ENCODE measurements at places on chromosomes 3 and 15.

DNA sequence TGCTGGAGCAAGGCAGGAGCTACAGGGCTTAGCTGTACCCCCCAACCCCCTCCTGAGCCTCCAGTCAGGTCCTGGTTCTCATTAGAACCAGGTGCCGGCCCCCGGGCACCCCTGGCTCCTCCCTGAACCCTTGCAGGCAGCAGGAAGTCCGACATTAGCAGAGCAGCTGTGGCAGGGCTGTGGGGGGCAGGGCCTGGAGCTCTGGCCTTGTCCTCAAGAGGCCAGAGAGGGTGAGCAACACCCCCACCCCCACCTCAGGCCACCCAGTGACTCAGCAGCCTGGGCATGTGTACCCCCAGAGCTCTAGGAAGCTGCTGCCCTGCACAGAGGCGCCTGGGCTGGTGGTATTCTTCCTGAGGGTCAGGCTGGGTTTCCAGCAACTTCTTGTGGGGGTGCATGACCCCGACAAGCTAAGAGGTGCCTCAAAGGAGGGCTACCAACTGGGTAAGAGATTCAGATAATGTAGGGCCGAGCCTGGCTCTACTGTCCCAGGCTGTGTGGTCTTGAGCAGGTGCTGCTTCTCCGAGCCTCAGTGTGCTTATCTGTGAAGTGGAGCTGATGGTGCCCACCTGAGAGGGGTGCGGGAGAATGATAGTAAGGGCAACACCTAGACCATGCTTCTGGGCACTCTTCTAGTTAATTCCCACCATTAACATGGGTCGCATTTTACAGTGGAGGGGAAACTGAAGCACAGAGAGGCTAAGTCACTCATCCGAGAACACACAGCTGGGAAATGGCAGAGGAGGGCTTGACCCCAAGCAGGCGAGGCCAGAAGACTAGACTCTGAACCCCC, 16.0 kb downstream of the H1-8 start:
- no peak for DNase-seq

DNA sequence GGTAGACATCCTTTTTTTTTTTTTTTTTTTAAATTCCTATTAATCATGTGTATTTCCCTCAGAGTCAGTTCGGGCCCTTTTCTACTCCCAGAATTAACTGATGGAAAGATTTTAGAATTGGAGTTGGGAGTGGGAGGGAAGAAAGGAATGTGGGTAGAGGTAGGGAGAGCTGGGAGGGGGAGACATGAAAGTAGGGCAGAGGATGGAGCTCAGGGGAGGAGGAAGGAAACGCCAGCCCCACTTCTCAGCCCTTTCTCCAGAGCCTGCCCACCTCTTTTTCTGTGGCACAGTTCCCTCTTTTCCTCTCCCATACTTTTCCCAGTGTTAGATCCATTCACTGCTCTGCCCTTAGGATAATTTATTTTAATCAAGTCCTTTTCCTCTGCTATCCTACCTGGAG, 129.4 kb downstream of the VPS8 start:
- DNase-seq, result no peak

DNA sequence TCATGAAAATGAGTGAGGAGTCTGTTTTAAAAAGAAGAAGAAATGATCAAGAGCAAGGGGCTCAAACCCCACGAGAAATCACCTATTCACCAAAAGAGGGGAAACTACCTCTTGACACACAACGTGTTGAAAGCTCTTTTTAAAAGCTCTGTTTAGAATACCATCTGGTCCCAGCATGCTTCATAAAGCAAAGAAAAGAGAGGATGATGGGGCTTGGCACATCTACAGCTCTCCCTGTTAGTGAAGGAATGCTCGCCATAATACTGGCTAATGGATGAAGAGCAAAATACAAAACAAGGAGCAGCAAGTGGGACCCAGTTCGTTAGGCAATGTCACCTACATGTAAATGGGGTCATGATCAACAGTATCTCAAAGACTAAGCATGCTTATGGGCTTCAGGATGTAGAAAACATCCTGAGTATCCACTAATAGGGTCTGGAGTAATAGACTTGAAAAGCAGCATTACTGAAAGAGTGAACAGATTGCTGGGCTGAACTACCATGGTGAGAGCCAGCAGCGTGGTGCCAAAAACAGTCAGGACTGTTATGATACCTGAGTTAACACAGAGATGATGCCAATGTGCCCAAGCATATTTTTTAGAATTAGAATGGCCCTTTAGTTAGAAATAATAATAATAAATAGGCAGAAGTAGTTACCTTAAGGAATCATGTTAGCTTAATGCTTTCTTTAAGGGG, 159.7 kb upstream of the POU1F1 start:
- DNase-seq, result no peak

- no peak for DNase-seq
Measured at GRCh38 chr3:150376001-150376848, 31.9 kb upstream of the TSC22D2 start.

DNA sequence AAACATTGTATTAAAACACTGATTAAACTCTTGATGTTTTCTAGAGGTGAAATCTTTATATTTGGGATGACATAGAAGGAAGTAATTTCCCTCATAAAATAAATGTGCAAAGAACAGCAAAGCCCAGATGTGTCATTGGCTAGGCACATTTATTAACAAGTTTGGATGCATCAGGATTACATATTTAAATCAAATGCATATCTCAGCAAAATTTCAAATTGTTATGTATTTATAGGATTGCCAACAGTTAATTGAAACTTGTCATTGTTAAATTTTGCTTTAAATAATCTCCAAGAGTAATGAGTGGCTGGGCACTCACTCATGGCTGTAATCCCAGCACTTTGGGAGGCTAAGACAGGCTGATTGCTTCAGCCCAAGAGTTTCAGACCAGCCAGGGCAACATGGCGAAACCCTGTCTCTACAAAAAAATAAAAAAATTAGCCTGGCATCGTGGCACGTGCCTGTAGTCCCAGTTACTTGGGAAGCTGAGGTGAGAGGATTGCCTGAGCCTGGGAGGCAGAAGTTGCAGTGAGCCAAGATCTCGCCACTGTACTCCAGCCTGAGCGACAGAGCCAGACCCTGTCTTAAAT, 28.2 kb downstream of the ARIH1 start:
- no peak for DNase-seq

GRCh38 chr15:68431037-68431791, 749 bp downstream of the ITGA11 start:
- DNase-seq, result no peak

- DNase-seq, result no peak
Measured at GRCh38 chr3:112687616-112688015, 46.7 kb upstream of the CCDC80 start.

DNA sequence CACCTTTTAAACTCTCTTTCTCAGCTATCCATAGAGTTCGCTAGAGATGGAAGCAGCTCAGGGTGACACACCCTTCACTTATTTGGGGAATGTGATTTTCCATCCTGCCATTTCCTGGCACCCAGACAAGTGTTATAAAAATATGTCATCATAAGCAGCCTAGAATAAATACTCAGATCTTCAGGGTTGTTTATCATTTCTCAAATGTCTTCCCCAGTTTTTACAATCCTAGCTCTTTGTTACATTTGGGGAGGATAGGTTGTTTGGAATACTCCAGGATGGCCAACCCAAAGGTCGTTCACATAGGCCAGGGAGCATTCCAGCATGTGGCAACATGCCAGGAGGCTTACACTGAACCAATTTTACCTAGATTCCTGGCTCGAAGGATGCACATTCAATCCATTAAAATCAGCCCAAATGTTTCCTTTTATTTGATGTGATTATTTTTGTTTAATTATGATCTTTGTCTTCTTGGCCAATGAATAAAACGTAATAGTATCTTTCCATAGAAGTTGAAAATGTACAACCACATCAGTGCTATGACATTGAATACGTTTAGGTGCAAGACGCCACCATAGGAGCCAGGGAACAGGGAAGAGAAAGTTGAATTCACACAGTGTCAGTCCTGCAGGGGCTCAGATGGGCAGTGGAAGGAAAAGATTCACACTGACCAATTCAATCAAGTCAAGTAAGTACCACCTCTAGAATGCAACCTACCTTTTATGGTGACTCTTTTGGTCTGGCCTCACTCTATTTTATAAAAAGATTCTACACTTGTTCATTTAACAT, 537.7 kb upstream of the MDFIC2 start:
- DNase-seq, result no peak

GRCh38 chr3:25713341-25713985, 48.8 kb upstream of the TOP2B start:
- DNase-seq, result no peak

GRCh38 chr3:67416703-67417102, 237.7 kb downstream of the SUCLG2 start:
- DNase-seq, result no peak

DNA sequence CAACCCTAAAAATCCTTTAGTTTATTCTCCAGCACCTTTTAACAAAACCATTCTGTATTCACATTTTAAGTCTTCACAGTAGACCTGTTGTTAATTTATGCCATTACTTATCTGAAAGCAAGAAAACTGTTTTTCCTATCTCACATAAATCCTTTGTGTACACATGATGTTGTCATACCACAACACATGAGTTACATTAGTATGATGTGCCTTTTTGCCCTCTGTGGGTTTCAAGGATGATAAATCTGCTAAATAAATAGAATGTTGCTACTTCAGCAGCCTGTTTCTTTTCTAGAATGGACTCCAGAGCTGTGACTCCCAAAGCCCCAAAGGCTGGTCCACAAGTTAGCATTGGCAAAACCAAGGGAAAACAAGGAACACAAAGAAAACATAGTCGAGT, 151.6 kb downstream of the SERPINI1 start:
- DNase-seq, result no peak

- DNase-seq, result peak; percentile 48
Measured at GRCh38 chr3:8629151-8630021, 15.2 kb downstream of the SSUH2 start.

GRCh38 chr3:74036102-74036501, 411.4 kb upstream of the PDZRN3 start:
- no peak for DNase-seq

- DNase-seq, result no peak
Measured at GRCh38 chr3:62659660-62660059, 215.6 kb downstream of the CADPS start.

DNA sequence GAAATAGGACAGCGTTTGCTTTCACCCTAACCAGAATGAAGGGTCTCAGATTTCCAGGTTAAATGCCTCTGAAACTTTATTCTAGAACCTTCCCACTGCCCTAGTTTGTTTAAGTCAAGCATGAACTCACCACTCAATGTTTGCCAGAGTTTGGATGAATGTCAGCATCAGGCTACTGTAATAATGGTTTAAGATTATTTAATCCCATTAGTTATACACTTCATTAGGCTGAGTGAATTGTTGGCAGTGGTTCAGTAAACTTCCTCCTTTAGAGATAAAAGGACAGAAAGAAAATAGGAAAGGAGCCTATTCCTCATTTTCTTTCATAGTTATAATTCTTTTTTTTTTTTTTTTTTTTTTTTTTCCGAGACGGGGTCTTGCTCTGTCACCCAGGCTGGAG, 401.9 kb upstream of the TPRG1 start:
- DNase-seq, result no peak

DNA sequence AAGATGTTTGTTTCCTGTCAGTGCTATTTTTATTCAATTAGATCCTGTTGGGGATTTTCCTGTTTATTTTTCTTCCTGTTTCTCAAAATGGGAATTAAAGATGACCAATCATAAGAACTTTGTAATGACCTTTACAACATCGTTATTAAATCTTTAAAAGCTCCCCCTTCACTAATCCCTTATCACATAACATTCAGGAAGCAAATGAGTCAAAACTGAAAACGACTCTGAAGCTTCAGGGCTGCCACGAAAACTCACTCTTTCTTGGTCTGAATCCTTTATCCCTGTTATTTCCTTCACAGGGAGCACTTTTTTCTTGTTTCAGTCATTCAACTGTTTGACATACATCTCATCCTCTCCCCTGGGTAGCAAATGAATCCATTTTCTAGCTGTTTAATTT, 75.8 kb upstream of the MB21D2 start:
- no peak for DNase-seq

DNA sequence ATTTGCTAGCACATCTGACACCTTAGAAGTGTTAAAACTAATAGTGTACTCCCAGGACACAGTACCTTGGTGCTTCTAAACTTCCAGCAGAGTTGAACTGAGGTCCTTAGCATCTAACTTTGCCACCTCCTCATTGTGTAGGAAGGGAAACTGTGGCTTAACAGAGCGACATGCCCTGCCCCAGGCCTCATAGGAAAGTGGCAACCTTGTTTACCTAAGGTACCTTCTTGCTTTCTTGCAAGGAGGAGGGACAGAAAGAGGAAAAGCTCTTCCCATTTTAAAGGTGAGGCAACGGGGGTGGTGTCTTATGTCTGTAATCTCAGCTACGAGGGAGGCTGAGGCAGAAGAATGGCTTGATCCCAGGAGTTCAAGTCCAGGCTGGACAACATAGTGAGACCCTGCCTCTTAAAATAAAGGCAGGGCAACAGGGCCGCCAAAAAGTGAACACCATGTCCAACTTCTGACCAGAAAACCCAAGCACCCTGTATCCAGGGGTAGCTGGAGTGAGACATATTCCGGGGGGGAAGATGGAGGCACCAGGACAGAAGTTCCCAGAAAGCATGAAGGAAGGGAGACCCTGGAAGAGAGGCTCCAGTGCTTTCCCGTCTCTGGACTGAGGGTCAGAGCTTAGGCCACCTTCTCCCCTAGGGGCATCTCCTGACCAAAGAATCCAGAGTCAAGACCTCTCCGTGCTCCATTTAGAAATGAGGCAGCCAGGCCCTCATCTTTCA, 540 bp upstream of the KLHL40 start:
- no peak for DNase-seq

GRCh38 chr3:129723558-129724324, 117.3 kb upstream of the PLXND1 start:
- no peak for DNase-seq

DNA sequence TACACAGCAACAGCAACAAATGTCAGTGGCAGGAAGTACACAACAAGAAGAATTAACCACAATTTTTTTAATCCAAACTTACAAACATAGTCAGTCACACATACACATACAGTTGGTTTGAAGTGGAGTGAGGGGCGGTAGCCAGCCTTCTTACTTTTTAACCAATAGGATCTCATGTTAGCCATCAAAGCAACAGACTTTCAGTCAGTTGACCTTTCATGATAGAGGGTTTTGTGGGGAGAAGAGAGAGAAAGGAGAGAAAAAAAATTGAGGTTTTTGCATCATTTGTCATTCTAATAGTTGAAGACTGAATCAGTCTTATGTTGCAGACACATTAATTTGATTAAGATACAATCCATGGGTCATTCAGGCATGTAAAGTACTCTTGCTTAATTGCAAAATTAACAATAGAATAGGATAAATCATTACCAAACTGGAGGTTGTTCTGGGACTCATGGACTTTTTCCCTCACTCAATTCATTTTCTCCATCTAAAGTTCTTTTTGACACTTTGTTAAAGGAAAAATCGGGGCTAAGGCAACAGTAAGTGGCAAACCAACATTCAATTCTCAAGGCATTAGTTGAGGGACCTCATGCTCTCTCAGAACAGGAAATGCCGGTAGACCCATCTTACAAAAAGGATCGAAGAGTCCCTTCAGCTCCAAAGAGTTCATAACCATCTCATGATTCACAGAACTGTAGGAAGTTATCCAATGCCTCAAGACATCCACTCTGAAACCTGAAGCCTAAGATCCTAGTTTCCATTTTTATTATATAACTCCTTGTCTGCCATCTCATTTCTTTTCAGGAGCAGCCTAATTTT, 159.5 kb upstream of the LPP start:
- DNase-seq, result no peak

All from GM12864 (cell line).